ENCODE measurements at places on chromosomes 7 and 10.

DNA sequence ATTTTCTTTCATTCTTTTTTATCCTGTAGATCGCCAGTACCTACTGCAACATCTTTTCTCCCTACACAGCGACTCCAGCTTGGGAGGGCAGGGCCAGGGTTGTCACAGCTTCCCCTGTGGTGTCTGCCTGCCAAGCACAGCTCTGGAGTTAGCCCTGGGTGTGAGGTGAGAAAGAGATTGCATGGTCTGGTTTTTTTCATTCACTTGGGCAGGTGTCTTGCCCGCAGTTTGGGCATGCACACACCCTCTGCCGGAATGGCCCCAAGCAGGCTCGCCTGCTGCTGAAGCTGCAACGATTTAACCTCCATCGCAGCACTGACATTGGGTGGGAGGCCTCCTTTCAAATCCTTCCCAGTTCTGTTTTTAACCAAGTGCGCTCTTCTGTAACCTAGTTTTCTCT lies 132.8 kb downstream of the WNT2 start:
- no peak for DNase-seq

- DNase-seq, result no peak
Observed at GRCh38 chr10:11793762-11794479, 29.2 kb upstream of the PROSER2 start.

DNA sequence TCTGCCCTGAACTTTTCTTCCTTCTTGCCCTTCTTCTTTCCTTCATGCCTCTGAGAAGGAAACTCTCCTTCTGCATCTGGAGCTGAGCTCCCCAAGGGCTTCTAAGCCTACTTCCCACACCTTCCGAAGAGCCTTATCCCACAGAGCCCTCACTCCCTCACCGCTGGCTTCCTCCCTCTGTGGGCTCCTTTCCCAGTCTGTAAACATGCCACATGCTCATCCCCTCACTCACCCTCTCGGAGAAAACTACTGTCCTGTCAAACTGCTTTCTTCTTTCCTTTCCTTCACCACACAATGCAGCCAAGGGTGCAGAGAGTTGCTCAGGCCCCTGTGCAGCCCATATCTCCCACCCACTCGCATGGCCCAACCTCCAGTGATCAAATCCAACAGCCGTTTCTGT lies 18.1 kb downstream of the ANKRD16 start:
- DNase-seq, result no peak

- no peak for DNase-seq
Observed at GRCh38 chr7:91206361-91206960, 57.8 kb upstream of the FZD1 start.

DNA sequence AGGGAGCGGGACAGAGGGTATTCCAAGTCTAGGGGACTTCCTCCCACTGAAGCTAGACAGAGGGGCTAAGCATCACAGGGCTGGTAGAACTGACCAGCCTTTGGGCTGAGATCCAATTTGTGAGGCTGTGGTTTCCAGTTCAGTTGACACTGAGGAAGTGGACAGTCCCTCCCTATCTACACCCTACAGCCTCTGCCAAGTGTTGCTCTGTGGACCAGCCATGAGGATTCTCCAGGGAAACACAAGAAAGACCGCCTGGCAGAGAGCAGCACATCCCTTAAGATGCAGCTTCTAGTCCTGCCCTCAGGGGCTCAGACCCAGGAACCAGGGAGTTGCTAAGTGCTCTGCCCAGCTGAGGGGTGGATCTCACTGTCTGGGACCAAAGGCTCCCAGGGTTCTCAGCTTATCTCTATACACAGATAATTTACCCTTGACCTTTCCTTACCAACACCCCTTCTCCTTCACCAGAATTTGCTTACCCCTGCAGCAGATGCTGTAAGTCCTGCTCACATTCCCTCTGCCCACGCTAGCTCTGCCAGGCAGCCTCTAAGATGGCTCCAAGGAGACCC lies 252.0 kb downstream of the SKIDA1 start:
- no peak for DNase-seq

DNA sequence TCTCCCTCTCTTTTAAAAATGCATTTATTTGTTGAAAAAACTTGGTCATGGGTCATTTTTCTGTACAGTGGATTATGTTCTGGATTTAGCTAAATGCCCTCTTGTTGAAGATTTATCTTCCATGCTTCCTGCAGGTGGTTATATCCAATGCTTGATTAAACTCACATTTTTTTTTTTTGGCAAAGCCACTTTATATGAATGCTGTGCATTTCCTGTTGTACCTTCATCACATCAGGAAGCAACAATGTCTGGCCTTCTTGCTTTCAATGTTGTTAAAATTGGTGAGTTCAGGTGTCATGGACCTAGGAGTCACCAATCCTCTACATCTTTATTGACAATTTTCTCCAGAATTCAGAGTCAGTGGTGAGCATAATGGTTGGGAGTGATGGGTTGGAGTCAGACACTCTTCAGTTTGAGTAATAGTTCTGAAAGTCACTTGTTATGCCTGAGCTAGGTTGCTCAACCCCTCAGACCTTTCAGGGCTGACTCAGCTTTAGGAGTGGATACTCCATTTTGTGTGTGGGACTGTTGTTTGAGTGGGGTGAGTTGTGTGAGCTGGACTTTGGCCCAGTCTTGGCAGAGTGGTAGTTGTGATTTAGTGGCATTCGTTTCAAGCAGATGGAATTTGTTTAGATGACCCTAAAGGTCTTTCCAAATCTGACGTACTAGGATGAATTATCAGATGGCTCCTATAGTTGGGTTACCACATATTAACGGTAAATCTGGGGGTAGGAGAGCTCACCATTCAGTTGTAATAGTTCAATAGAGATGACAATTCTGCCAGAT lies 213.5 kb upstream of the ZNF32 start:
- DNase-seq, result no peak

DNA sequence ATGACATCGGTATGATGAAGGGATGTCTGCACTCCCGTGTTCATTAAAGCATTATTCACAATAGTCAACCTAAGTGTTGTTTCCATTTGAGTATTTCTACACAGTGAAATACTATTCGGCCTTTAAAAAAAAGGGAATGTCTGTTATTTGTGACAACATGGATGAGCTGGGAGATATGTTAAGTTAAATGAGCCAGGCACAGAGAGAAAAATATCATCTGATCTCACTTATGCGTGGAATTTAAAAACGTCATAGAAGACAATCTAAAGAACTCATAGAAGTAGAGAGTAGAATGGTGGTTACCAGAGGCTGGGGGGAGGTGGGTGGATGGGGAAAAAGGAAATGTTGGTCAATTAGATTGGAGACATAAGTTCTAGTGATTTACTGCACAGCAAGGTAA lies 753.3 kb downstream of the GRM8 start:
- DNase-seq, result no peak

DNA sequence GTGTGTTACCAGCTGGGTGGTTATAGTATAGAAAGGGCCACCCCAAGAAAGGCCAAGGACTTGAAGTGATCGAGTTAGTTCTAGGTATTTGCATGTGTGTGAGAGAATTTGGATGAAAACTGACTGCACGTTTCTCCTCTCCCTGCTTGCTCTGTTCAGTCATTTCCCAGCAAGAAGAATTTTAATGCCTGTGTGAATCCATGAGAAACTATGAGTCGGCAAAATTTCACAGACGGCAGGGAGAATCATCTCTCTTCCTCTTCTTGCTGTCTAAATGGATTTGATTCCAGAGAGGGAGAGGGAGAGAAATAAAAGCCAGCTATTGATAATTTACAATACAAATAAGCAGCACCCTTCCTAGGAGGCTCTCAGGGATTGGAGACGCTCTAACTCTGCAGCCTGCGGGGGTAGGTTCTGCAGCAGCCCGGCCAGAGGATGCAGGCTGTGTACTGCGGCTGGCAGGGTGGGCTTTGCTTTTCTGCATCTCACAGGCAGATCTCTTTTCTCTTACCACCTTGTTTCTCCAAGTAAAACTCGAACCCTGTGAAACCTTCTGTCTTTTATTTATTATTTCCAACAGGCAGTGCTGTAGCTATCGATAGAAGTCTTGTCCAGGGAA lies 183.6 kb downstream of the TCF7L2 start:
- no peak for DNase-seq

DNA sequence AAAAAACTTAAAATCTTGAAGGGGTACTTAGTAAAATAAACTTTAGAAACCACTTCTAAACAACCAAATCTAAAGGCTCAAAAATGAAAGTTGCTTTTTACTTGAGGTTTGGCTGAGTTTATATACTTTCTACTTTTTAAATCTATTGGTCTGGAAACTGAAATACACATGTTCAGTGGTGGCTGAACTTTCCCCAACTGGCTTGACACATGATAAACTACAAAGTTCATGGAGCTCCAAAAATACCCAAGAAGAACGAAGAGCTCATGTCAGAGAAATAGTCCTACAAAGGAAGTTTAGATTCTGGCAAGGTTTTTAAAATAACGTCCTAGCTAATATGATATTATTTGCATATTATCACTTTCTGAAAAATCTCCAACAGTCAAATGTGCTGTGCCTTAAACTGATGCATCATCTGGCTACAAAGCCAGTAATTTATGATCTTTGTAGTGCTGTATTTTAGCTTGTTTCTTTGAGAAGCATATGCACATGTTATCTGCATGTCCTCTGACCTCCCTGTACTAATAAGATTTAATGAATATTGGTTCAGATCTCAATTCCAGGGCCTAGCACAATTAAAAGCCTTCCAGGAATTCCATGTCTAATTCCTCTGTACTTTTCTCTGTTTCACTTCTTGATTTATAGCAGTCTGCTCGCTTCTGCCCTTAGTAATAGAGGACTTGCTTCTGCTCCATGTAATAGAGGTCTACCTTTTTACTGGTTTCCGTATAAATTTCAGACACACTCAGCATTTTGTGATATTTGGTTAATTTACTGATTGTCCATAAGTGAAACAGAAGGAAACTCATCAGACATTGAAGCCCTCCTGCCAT lies 28.2 kb downstream of the SEMA3C start:
- DNase-seq, result no peak

DNA sequence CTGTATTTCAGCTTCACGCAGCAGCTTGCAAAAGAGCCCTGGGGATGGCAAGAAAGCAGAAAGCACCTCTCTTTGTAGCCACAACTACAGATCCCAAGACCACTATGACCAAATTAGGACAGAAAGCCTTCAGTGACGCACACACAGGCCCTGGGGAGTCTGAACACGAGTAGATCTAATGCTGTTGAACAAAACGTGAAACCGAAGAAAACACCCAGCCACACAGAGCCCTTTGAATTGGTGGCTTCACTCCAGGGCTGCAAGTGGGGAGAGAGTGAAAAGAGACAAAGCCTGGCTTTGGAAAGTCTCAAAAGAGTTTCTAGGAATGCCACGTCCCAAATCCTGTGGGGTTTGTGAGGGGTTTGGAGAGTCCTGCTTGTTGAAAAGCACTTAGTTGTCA lies 28.4 kb downstream of the PLXNA4 start:
- DNase-seq, result no peak

GRCh38 chr7:128404886-128405470 lies 4.8 kb downstream of the IMPDH1 start:
- DNase-seq, result no peak

DNA sequence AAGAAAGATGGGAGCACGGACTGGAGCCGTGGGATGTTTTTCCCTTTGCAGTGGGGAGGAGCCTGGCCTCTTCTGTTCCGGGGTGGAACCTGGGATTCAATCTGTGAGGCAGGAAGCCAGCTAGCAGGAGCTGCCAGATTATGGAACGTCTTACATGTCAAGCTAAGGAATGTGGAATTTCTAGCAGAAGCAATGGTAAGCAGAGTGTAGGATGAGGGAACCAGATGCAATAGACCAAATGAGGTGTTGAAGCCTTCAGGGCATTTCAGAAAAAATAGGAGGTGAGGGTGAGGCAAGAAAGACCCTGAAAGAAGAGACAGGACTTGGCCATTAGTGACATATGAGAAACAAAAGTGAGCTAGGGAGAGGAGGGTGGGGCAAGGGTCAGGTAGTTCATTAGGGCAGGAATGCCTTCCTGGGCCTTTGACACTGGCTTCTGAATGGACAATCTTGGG lies 105.5 kb downstream of the CHN2 start:
- DNase-seq, result no peak

DNA sequence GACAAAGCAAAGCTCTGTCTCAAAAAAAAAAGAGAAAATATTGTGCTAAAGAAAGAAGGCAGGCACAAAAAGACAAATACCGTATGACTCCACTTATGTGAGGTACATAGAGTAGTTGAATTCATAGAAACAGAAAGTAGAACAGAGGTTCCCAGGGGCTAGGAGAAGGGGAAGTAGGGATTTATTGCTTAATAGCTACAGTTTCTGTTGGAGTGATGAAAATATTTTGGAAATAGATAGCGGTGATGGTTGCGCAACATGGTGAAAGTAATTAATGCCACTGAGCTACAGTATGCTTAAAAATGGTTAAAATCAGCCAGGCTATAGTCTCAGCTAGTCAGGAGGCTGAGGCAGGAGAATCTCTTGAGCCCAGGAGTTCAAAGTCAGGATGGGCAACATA lies 18.5 kb upstream of the NPFFR1 start:
- no peak for DNase-seq

DNA sequence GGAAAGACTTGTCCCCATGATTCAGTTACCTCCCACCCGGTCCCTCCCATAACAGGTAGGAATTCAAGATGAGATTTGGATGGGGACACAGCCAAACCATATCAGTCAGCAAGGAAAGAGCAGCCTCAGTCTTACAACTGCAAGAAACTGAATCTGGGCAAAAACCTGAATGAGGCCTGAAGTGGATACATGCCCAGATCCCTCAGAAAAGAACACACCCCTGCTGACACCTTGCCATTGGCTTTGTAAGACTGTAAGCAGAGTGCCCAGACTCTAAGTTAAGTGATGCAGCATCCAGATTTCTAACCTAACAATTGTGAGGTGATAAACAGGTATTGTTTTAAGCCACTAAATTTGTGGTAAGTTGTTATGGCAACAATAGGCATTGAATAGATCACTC lies 670.8 kb downstream of the SORCS1 start:
- DNase-seq, result no peak

DNA sequence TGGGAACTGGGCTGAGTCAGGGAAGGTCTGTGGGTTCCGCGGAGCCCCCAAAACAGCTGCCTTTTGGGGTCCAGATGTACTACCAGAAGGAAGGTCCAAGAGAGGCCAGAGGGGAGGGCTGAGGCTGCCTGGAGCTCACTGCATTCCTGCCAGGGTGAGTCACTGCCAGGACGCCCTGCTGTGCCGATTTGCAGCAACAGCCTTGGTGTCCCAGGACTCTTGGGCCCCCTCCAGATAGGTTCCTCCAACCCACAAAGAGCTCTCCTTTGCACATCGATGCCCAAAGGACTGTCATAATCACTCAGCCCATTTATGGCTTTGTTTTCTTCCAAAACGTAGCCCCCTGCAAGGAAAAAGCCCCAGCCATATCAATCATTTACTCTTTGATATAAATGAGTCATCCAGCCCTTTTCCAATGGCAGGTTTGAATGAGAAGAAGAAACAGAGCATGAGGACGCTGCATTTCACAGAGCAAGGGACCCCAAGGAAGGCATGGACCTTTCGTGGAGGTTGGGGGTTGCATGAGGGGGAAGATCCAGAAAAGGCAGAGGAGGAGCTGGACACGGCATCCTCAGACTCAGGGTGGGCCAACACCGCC lies 32.2 kb upstream of the COL13A1 start:
- no peak for DNase-seq

- no peak for DNase-seq
Observed at GRCh38 chr7:77383333-77383740, 32.8 kb downstream of the GSAP start.

GRCh38 chr10:63042256-63042655 lies 90.9 kb upstream of the NRBF2 start:
- no peak for DNase-seq

All from effector CD8-positive, alpha-beta T cell (primary cell).